ENCODE measurements at places on chromosomes 2 and 18.
A peak's percentile ranks its signal among the peaks of the same experiment; 100 is the strongest.

DNA sequence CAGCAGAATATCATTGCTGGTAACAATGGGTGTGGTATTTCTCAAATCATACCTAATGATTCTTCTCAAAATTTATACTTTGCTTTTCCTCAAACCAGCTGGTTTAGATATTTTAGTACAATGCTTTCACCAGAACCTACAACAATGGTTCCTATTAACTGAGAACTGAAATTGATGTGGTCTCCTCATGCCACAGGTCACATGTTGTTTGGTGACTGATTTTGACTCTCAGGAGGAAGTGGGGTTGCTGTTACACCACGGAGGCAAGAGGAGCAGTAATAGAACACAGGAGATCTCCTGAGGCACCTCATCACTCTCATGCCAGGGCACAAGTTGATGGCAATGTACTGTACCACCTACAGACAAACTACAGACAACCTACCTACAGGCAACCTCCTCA lies 3.0 kb upstream of the CEP68 start:
- no peak for DNase-seq

DNA sequence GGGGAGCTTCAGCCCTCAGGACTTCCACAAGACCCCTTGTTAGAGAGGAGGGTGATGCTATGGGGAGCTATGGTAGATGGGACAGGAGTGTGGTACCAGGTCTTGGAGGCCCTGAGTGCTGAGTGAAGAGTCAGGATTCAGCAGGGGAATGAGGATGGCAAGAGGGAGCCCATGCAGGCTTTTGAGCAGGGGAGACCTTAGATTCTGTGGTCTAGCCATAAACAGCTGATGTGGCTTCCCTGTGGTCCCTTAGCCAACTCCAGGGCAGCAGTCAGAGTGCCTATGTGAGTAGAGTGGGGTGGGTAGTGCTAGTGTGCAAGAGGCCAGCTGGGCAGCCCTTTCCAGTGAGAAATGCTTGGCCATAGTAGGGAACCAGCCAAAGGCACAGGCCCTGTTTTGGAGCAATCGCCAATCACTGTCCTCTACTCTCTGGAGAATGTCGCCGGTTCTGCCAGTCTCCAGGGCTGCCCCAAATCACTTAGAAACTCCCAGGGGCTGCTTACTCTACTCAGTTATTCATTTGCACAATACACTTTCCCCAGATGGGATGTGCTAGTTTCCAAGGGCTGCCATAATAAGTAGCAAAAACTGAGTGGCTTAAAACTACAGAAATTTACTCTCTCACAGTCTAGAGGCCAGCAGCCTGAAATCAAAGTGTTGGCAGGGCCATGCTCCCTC lies 310.5 kb downstream of the SMAD2 start:
- no peak for DNase-seq

DNA sequence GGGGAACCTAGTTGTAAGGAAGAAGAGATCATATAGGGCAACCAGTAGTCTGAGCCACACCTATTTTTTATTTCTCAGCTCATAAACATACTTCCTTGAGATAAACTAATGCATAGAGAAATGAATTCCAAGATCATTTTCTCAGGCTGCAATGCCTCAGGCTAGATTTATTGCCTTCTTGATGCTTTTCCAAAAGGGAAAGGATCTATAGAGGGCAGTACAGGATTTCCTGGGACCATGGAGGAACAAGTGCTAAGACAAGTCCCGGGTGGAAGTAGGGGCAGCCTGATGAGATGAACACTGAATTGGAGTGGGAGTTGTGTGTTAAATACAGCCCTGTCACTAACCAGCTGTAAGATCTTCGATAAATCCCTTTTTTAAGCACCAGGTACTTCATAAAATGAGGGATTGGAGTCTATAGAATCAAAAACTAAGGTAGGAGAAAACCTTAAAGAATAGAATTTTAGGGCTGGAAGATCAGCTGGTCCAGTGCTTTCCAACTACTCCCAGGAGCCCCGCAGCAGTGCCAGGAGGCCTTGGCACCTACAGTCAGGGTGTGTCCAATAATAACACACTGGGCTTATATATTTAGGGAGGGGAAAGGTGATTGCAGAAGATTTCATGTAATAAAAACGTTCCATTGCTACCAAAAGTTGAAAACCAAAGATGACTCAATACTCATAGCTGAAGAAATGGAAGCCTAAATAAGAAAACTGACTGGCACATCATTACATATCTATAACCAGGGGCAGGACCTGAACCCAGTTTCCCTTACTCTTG lies 58.1 kb downstream of the SERTAD2 start:
- DNase-seq = no peak

GRCh38 chr2:1553671-1554295 lies 140.5 kb downstream of the TPO start:
- no peak for DNase-seq

- DNase-seq = no peak
Observed at GRCh38 chr2:143501106-143501676, 372.0 kb downstream of the ARHGAP15 start.

DNA sequence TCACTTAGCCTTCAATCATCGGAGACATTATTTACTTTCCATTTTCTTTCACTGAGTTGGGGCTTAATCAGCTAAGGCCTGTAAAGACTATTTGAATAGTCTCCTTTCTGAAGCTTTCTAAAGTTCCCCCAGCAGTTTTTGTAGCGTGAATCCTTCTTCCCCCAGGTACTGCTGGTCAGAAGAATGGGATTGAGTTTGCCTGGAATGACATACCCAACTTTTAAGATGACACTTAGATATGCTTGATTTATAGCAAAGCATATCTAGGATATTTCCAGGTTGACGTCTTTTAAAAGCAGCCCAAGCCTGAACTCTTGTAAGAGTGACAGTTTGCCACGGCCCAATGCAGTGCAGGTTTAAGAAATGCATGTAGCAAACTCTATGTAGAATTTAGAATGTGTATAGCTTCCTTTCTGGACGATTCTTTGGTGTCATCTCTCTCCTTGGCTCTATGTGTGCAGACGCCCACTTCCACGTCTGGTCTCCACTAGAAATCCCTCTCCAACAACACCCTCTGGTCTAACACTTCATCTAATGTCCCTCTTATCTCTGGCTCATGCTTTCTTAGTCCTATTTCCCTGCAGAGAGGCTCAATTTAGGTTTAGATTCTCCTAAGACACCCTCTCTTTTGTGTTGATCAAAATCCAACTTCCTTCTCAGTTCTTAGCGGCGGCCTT lies 175.0 kb upstream of the CYRIA start:
- DNase-seq = no peak

DNA sequence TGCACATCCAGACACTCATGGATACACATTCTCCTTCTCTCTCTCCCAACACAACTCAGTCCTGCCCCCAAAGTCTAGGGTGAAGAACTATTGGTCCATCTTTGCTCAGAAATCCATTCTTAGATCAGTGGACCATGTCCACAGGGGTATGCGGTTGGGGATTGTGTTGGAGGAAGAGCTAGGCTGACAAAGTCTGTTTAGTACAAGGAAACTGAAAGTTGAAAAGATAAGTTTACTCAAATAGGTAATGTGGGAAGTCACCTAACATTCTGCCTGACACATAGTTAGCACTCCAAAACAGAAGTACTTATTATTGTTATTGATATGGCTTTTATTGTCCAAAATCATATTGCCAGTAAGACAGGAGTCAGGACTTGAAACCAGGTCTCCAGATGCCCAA lies 55.9 kb downstream of the ALK start:
- DNase-seq = no peak

- DNase-seq = no peak
Observed at GRCh38 chr2:12044857-12045256, 298.4 kb downstream of the LPIN1 start.

GRCh38 chr2:61196671-61197070 lies 34.7 kb downstream of the C2orf74 start:
- DNase-seq = no peak

DNA sequence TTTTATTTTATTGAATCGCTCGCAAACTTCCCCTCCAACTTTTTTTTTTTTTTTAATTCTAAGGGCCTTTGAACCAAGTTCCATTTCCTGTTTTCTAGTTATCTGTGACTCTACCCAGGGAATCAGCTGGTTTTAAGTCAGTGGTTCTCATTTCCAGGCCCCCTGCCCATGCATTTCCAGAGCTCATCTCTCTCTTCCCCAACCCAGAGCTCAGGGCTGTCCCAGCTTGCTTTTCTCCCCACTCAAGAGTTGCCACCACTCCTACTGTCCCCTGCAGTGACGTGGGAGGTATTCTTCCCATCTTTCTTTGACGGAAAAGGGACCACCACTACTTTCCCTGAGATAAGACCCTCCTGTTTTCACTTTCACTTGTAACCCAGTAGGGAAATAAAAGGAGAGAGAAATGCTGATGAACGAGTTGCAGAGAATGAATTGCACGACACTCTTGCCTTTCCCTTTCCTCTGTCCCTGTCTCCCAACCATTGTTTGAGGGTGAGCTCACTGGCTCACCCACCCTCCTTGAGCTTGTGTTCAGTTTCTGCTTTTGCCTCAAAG lies 42.1 kb downstream of the TET3 start:
- DNase-seq = no peak

DNA sequence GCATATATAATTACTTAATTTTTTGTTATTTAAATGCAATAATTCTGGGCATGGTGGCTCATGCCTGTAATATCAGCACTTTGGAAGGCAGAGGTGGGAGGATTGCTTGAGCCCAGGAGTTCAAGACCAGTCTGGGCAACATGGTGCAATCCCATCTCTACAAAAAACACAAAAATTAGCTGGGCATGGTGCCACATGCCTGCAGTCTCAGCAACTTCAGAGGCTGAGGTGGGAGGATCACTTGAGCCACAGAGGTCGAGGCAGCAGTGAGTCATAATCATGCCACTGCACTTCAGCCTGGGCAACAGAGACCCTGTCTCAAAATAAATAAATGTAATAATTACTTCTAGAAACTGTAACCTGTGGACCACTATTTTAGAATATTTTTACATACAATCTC lies 21.5 kb upstream of the TMEM87B start:
- DNase-seq = no peak

DNA sequence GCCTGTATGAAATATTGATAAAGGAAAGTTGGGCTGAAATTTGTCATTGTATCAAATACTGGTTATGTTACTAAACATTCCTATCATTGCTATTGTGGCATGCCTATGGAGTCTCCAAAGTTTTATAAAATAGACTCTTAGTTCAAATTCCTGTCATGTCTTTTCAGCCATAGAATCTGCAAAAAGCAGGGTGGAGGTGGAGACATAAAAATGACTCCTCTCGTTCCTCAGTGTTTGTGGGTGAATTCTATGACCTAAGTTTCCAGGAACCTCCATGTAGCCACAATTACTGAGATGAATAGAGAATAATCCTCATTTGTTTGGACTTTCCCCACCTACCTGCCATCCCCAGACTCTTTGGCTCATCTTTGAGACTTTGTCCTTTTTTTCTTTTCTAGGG lies 326.3 kb upstream of the ETAA1 start:
- no peak for DNase-seq

DNA sequence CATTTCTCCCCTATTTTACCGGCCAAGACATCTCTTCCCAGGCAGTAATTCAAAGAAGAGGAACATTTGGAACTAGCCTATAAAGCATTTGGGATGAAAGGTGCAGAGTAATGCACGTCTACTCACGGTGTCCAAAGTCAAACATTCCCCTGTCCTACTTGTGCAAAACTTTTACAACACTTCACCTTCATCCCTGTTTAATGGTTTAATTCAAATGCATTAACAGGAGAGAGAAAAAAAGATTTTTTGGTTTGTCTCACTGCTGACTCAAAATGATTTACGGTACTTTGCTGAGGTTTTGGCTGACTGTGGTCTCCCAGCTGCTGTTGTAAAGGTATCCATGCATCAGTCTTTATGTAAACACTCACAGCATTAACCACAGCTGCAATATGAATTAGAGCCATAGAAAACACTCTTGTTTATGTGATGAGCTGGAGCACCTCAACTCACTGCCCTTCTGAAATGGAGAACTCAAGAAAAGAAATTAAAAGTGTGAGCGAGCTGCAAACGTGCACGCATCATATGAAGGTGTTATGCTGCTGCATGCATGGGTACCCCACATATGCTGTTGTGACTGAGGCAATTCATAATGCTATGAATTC lies 220.5 kb downstream of the PIEZO2 start:
- no peak for DNase-seq

GRCh38 chr2:106269591-106270291 lies 75.6 kb upstream of the UXS1 start:
- peak; percentile 16 for DNase-seq

- DNase-seq = no peak
Observed at GRCh38 chr2:129006135-129006886, 687.6 kb upstream of the HS6ST1 start.

- DNase-seq = no peak
Observed at GRCh38 chr18:27604583-27604982, 419.5 kb upstream of the CHST9 start.

GRCh38 chr18:8091035-8091434 lies 518.2 kb upstream of the RAB12 start:
- DNase-seq = no peak

GRCh38 chr2:86372641-86373502 lies 35.4 kb upstream of the REEP1 start:
- no peak for DNase-seq

GRCh38 chr18:12463191-12463590 lies 55.5 kb downstream of the PRELID3A start:
- DNase-seq = no peak

DNA sequence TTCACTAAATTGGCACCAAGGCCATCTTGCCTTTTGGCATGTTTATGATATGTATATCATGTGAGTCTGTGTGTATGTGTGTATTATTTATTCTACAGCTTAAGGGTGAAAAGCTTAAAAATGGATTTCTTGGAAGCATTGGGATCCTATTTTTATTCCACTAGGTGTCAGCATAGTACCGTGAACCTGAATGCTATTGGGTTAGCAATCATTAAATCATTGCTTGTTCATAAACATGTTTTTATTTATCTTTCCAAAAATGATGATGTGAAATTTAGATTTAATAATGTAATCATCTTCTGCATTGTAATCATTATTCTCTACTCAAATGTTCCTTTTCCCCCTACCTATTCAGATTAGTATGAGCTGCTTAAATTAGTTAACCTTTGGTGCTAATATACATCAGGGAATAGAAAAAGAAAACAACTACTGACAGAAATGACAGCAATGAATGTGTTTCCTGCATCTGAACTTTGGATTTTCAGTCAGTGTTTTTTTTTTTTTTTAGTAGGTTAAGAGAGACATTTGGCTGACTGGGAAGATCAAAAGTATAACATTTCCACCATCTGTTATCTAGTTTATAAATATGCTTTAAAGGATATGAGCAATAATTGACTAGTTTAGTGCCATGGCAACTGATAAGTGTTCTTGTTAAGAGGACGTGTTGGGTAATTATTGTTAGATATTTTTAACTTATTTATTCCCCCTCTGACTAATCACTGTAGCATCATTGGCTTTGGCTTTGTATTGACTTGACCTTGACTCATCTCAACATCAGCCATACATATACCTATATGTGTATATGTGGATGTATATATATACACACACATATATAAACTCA lies 14.1 kb upstream of the ZSWIM2 start:
- DNase-seq = no peak

GRCh38 chr2:129923265-129924091 lies 56.0 kb upstream of the RAB6C start:
- no peak for DNase-seq

GRCh38 chr18:13392899-13393298 lies 174.3 kb downstream of the LDLRAD4 start:
- no peak for DNase-seq
